Left cardiac atrium (tissue), 4 donors: ENCODE measurements at places on chromosomes 5 and 9. TPM values are rescaled to one million over a fixed set of nuclear protein-coding genes. Genes with fewer than 3 reads are reported as not detected.

The CD14 gene
- total RNA-seq = 107 TPM

DNA sequence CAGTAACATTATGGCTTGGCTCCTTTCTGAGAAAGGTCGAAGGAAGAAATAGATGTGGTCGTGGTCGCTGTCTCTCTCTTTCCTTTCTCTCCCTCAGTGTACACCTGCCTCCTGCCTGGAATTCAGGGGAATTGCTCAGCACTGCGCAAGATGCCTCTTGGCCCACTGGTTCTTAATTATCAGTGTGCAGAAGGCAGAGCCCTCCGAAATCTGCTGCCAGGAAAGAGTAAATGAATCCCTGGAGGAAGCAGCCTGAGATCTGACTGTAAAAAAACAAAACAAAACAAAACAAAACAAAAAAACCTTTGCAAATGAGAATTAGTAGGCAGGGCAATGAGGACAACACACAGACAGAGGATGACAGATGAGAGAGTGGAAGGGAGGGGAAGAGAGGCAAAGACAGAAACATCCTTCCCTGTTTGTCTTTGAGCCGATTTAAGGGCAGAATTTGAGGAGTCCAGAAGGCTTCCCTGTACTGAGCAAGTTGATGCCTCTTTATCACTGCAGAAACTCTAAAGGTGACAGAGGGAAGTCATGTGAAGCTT lies 113.8 kb upstream of the PUM3 start:
- DNase-seq = no peak

The FCN2 gene
- 2.0 TPM for total RNA-seq

DNA sequence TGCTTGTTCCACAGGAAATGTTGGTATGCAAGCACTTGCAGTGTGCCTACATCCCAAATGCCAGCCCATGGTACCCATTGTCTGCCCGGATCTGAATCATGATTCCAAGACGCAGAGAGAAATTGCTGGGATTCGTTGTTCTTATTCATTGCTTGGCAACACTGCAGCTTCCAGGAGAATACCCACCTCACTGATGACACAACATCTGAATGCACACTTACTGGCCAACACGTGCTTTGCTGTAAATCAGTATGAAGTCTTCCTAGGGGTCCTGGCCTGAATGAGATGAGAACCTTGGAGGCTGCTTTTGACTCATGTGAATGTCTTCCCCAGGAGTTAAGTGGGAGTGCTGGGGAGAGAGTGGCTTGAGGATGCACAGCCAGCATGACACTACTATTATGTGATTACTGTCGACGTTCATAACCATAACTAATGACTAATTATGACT lies 11.6 kb downstream of the SRD5A1 start:
- DNase-seq = no peak

DNA sequence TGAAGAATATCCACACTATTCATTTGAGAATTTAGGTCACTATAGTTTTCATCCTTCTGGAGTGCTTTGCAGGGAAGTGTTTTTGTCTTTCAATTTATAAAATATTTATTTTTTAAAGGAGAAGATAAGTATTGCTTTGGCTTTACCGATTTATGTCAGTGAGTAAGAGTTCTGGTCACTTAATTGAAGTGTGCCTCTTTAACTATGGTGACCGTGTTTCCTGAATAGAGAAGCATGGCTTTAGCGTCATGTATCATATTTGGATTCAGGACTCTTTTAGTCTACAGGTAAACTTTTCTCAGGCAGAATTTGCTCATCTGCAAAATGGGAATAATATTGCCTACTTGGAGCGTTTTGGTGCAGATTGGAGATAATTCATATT lies 902 bp downstream of the BDP1 start:
- DNase-seq = no peak

DNA sequence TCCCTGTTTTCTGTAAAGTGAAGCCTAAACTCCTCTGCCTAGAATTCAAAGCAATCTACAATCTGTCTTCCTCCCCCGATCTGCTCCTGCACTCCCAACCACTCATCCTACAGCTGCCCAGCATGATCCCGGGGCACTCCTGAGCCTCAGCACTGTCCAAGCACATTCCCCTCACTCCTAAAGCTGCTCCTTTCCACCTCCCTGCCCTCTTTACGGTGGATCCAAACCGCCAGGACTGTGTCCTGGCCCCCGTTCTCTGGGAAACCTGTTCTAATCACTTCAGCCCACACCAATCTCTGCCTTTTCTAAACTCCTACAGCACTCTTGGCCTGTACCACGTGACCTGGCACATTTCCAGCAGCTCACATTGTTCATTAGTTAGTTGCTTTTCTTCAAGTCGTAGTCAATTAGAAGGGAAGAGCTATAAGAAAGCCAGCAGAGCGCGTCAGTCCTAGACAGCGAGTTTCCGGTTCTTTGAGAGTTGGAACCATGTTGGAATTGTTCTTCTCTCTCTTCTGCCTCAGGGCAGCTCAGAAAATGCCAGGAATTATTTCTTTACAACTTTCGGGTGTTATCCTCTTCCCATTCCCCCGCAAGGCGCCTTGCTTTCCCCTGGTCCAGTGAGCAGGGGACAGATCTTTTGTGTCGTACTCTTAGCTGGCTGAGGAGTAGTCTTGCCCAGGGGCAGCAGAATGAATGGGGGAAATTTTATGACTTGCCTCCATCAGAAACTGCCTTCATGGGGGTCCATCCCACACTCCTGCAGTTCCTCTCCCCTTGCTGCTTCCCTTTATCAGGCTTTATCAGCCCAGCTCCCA lies 60.7 kb downstream of the NRG2 start:
- DNase-seq = peak; percentile 63
